ENCODE measurements at places on chromosomes 4 and X. TPM values are rescaled to one million over a fixed set of nuclear protein-coding genes. Genes with fewer than 3 reads are reported as not detected.

The ARHGAP36 gene
- total RNA-seq: not detected

The CLGN gene
- total RNA-seq: 21.6 TPM

DNA sequence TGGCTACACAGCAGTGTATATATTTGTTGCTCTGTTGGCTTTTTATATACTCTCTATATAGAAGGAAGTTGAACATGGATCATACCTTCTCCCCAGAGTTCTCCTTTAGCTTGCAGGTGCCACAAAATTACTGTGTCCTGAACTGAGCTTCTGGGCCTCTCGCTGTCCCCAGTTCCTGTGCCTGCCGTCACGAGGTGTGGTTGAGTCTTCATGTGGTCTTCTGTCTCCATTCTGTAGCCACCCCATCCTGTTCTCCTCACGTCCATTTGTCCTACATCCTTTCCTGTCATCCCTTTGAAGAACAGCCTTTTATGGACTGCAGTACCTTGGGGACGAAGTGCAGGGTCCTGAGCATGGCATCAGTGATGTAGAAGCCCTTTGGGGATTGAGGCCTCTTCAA is 14.5 kb downstream of the TMEM131L start:
- no peak for DNase-seq

GRCh38 chr4:145098675-145099037 is 545 bp downstream of the ABCE1 start:
- DNase-seq: no peak

DNA sequence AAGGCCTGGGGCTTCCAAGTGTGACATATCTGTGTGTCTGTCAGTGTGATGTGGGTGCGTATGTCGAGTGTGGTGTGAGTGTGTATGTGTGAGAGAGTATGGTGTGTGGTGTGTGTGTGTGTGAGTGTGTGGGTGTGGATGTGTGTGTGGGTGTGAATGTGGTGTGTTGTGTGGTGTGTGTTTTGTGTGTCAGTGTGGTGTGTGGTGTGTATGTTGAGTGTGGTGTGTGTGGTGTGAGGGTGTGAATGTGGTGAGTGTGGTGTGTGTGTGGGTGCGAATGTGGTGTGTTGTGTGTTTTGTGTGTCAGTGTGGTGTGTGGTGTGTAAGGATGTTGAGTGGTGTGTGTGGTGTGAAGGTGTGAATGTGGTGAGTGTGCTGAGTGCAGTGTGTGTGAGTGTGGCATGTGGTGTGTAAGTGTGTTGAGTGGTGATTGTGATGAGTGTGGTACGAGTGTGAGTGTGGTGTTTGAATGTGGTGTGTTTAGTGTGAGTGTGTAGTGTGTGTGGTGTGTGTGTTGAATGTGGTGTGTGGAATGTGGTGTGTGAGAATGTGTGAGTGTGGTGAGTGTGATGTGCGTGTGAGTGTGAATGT is 61.6 kb upstream of the SORCS2 start:
- no peak for DNase-seq

DNA sequence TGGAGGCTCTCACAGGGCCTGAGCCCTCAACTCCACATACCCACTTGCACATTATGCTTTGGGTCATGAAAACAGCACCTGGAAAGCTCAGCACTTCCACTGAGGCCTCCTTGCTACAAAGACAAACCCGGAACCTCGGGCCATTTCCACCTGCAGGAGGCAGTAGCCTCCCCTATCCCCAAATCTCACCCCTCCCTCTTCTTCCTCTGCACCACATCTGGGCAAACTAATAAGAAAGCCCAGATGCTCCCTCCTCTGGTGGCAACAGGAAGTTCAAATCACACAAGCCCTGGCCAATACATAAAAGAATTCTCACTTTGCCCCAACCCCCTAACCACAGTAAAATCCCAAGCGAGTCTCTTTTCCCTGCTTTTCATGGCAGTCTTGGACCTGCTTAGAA is 136.4 kb downstream of the MAPK10 start:
- peak; percentile 41 for DNase-seq

- no peak for DNase-seq
These were observed 92.2 kb upstream of the MTM1 start for GRCh38 chrX:150476164-150476699.
